ENCODE measurements at places on chromosomes 16 and 17.

DNA sequence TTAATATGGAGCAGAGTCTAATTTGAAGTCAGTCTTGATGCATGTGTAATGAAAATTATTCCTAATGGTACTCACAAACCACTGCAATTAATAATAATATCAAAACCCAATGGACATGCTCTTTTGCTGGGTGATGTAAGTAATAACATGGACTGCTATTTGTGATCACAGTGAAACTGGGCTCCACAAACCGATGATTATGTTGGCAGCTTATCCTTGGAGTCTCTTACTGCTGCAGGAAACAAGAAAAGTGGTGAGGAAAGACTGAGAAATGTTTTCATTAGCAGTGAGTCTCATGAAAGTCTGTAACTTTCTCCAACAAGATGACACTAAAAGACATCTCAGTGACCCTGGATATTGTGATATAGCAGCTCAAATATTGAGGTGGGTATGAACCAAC lies 45.2 kb downstream of the TMEM100 start:
- DNase-seq: no peak

GRCh38 chr16:13521356-13521755 lies 398.6 kb upstream of the ERCC4 start:
- no peak for DNase-seq

- no peak for DNase-seq
These were observed 130.9 kb downstream of the GSG1L start for GRCh38 chr16:27932542-27933135.

GRCh38 chr16:57594531-57595031 lies 33.8 kb upstream of the ADGRG1 start:
- no peak for DNase-seq

GRCh38 chr16:85174871-85175723 lies 62.8 kb upstream of the CIBAR2 start:
- no peak for DNase-seq

- no peak for DNase-seq
These were observed 5.6 kb downstream of the CDH11 start for GRCh38 chr16:65116216-65116615.

DNA sequence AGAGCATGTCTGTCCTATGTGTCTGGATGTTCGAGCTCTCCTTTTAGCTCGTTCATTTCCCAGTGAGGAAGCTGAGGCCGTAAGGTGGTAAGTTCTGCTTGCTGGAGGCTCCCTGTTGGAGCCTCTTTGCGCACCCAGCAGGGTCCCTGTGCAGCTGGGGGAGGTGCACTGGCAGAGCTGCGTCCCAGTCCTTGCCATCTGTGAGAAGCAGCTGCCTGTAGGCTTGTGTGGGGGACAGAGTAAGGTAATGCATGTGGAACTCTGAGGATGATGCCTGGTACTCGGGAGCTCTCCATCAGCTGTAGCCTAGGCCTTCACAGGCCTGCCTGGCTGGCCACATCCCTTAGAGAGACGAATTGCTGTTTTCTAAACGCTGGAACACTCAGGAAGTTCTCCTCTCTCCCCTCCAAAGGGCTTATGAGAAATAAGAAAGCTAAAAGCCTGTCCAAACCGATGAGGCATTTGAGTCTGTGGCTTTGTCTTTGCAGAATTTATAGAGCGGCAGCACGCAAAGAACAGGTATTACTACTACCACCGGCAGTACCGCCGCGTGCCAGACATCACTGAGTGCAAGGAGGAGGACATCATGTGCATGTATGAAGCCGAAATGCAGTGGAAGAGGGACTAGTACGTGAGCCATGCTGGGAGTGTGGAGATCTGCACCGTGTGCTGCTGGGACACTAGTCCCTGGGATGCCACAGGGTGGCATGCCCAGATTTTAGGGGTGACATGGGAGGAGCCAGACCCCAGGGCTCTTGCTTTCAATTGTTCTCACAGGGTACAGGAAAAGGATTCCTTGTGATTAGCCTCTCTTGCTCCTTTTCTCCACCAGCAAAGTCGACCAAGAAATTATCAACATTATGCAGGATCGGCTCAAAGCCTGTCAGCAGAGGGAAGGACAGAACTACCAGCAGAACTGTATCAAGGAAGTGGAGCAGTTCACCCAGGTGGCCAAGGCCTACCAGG lies 1.6 kb downstream of the NDUFB10 start:
- no peak for DNase-seq

GRCh38 chr17:39622380-39623006 lies 4.3 kb upstream of the PPP1R1B start:
- no peak for DNase-seq

GRCh38 chr17:46809110-46809571 lies 9.4 kb downstream of the WNT3 start:
- no peak for DNase-seq

GRCh38 chr16:55477736-55478135 lies 1.3 kb upstream of the MMP2 start:
- no peak for DNase-seq

GRCh38 chr17:68542698-68543463 lies 30.7 kb downstream of the PRKAR1A start:
- DNase-seq: no peak

DNA sequence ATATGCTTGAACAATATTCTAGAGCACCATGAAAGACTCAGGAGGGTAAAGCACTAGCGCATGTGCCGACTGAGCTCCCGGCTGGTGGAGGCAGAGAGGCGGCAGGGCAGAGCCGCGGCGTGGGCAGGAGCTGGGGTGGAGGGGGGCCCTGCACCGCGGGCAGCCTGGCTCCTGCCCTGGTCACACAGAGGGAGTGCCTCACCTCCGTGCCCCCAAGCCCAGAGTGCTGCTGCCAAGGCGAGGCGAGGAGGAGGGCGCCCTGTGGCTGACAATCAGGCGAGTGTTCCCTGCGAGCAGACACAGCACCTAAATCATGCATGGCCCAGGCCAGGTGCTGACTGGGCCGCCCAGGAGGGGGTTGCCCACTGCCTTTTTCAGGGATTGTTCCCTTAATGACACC lies 105.8 kb upstream of the TNRC6C start:
- DNase-seq: no peak

DNA sequence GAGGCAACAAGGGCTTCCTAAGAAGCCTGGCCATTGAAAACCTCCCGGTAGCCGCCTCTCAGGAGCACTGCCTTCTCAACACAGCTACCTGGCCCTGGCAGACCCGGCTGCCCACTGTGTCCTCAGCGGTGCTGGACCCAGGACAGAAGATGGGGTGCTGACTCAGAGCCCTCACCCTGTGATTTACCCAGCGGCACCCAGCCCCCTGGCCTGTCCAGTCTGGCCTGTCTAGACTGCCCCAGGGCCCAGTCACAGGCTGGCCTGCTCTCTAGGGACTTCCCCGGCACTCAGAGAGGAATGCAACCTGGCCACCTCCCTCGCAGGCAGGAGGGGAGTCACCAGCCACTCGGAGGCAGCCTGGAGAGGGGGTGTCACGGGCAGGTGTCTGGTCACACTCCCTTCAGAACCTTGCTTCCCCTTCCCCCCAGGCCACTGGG lies 20.1 kb downstream of the PIEZO1 start:
- DNase-seq: no peak

GRCh38 chr17:61200339-61200715 lies 199.3 kb upstream of the TBX2 start:
- DNase-seq: no peak

DNA sequence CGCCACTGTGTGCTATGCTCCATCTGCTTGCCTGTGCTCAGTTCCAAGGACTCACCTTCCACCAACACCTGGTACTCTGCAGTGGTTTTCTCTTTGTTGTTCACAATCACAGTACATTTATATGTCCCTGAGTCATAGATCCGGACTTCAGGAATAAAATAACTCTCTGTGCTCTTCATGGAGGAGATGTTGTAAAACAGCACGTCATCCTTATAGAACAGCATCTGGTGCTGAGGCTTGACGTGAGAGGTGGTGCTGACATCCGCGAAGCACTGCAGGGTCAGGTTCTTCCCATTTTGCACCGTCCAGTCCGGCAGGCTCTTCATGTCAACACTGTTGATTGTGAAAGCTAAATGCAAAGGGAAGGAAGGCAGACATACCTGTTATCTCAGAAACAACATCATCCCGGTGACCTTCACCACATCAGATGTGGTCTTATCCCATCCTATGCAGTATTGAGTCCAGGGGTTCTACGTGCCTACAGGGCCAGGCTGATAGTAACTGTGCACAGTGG lies 12.8 kb downstream of the PECAM1 start:
- DNase-seq: no peak

DNA sequence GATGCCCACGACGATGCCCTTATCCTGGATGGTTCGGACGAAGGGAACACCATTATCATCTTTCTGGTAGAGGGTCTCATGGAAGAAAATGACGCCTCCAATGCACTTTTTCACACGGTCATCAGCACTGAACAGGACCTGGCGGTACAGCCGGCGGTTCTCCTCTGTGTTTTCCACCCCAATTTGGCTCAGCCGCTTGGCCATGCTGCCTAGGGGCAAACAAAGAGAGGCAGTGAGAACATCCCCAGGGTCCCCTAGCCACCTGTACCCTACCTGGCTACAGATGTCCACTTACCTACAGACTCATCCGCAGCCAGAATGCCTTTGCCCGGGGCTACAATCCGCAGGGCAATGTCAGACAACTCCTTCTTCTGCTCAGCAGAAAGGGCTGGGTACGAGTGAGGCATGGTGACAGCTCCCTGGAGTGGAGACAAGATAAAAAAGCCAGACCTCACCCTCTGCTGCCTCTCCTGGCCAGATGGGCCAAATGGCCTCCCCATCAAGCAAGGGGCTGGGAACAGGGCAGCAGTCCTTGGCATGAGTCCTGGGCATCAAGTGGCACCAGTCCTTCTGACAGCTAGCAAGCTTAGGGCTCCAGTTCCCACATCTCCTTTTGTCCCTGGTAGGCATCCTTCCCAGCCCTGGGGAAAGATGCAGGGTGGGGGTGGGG lies 1.4 kb downstream of the ALDOC start:
- no peak for DNase-seq

DNA sequence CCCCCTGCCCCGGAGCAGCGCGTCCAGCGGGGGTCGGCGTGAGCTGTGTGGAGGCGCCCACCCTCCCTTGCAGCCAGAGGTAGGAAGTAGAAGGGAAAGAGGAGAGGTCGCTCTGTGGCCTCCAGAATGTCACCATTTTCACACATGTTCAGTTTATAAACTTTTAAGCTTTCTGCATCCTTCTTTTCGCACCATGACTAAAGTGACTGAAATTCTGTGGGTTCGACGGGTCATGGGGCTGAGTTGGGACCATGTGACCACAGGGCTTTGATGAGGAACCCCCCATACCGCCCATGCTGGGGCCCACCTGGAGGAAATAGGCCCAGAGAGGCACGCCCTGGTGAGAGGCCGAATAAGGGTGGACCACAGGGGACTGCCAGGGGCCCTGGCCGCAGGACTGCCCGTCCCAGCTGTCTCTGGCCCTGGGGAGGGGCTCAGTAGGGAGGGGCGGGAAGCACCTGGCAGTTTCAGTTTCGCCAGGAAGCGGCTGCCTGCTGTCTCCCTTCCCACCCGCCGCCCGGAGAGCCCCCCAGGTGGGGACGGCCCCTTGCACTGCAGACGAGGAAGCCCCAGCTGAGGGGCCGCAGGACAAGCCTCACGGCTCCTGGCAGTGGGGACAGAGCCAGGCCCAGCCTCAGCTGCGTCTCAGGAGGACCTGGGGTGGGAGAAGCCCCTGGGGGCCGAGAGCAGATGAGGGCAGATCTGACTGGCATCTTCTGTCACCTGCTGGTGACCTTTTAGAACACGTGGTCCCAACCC lies 9.0 kb downstream of the CBFA2T3 start:
- no peak for DNase-seq

- DNase-seq: no peak
These were observed 226.7 kb upstream of the ELAC2 start for GRCh38 chr17:13244513-13244912.

DNA sequence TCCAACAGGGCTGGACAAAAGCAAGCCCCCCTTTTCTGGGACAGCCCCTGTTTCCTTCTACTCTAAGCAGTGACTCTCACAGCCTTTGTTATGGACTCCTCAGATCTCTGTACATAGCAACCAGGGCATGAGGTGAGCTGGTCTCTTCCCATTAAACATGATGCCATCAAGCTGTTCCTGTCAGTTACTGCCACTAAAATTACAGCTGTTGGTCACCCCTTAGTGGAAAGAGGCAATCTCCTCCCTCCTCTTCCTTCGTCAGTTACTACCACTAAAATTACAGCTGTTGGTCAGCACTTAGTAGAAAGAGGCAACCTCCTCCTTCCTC lies 95.2 kb upstream of the SMIM36 start:
- DNase-seq: peak; percentile 95

GRCh38 chr16:70381604-70382342 lies 35.1 kb downstream of the DDX19A start:
- DNase-seq: peak; percentile 41

GRCh38 chr17:8326511-8327302 lies 12.9 kb upstream of the ODF4 start:
- peak; percentile 55 for DNase-seq

DNA sequence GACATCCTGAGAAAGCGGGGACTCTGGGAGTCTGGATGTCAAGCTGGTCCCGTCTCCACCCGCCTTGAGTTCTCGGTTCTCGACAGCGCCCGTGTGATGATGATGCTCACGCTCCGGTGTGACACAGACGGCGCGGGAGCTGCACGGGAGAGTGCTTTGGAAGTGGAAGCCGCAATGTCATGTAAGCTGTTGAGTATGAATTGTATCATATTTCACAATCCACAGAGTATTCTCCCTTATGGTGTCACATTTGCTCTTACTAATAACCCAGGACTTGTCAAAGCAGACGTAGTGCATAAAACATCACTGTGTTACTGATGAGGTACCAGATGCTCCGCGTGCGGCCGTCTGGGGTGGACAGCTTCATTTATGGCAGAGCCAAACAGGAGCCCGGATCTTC lies 217.5 kb upstream of the CHMP6 start:
- no peak for DNase-seq

DNA sequence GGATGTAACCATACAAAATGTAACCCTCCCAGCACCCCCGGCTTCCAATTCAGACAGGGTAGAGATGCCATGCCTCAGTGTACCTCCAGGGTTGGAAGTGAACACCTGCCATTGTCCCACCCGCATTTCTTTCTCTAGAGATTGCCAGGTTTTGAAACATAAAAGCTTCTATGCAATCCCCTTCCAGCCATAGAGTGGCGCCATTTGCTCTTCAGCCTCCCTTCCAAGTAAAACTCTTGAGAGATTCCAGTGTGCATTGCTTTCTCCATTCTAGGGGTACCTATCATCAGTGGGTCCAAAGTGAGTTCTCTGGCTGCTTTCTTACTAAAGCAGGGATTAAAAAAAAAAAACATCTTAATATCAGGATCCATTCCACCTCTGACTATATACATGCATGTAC lies 133.1 kb upstream of the RPL38 start:
- no peak for DNase-seq

DNA sequence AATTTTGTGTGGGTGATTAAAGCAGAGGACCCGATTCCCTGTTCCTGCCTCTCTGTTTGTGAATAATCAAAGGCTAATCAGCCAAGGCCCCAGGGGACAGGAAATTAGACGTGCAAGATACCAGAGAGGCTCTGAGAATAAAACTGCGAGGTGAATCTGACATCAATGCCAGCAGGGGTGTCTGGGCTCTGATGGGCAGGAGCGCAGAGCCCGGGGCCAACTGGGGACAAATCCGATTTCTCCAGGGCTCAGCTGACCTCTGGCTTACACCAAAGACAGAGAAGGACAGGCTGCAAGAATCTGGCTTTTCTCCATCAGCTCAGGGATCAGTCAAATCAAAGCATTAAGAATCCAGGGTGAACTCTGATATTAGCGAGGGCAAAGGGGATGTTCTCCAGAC lies 174.3 kb downstream of the XYLT1 start:
- no peak for DNase-seq

GRCh38 chr17:77353684-77354419 lies 213.1 kb downstream of the SEC14L1 start:
- no peak for DNase-seq
